ENCODE measurements at places on chromosomes 2 and 18. TPM values are rescaled to one million over a fixed set of nuclear protein-coding genes. Genes with fewer than 3 reads are reported as not detected.

Gene HOXD10
- total RNA-seq: not detected

Gene SCN2A
- total RNA-seq: 0.22 TPM

Gene TPRKB
- 24.3 TPM for total RNA-seq

Gene IL36G
- not detected for total RNA-seq

Gene FNDC4
- total RNA-seq: not detected

DNA sequence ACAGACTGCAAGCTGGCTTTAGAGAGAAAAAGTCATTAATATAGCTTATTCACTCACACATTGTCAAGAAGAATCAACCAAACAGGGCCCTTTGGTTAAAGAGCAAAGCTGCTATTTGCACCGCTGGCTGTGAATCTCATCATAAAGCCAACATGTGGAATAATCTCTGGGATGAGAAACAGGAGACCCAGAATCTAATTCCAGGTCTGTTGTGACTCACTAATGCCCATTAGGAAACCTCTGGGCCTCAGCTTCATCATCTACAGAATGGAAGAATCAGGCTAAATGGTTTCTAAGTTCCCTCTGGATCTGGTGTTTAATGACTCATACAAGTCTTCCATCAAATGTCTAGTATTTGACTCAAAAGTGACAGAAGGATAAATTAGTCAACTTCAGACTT, 591.7 kb upstream of the DDX18 start:
- H3K4me3 ChIP-seq: no peak overlapping the region
- no peak overlapping the region for H3K27ac ChIP-seq
- DNase-seq: no peak

- H3K27ac ChIP-seq: no peak overlapping the region
- H3K27me3 ChIP-seq: no peaks in the 10 kb centered on the region
- no peak overlapping the region for H3K4me3 ChIP-seq
- H3K4me1 ChIP-seq: no peaks in the 10 kb centered on the region
- DNase-seq: no peak
- no peaks in the 10 kb centered on the region for H3K36me3 ChIP-seq
Measured at GRCh38 chr2:159998243-159998642, 64.2 kb downstream of the PLA2R1 start.

- H3K27ac ChIP-seq: no peak overlapping the region
- no peaks in the 10 kb centered on the region for H3K4me1 ChIP-seq
- no peaks in the 10 kb centered on the region for H3K27me3 ChIP-seq
- H3K4me3 ChIP-seq: no peak overlapping the region
Measured at GRCh38 chr2:239058766-239059165, 210.9 kb downstream of the TWIST2 start.

- H3K27ac ChIP-seq: no peak overlapping the region
- no peak overlapping the region for H3K4me3 ChIP-seq
- no peaks in the 10 kb centered on the region for H3K4me1 ChIP-seq
- H3K27me3 ChIP-seq: no peaks in the 10 kb centered on the region
Measured at GRCh38 chr2:157699806-157700205, 71.1 kb upstream of the ACVR1C start.

- no peaks in the 10 kb centered on the region for H3K4me1 ChIP-seq
- no peaks in the 10 kb centered on the region for H3K36me3 ChIP-seq
- no peaks in the 10 kb centered on the region for H3K27me3 ChIP-seq
Measured at GRCh38 chr2:237227592-237228280, 142.0 kb downstream of the COPS8 start.

GRCh38 chr2:65577654-65578053, 145.3 kb upstream of the SPRED2 start:
- no peaks in the 10 kb centered on the region for H3K4me1 ChIP-seq
- DNase-seq: no peak
- H3K27ac ChIP-seq: no peak overlapping the region

DNA sequence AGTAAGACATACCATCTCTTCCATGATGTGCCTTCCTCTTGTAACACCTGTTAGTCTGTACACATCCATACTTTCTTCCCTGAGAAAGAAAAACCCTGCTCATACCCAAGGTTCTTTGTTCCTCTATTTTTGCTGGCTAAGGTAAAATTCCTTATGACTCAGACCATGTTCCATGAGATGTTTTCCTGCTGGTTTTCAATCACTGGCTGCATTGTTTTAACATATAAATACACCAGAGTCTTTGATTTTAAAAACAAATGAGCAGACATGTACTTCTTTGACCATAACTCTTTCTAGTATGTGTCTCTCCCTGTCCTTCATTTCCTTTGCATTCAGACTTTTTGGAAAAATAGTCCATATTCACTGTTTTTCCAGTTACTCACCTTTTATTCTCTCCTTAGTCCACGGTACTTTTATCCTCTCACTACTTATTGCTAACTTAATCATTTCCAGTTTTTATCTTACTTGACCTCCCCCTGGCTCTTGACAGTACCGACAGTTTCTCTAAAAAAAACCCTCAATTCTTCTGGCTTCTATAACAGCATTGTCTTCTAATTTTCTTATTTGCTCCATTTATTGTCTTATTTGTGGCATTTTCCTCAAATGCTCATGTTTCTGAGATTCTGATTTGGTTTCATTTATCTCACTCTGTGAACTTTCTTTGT, 4.3 kb downstream of the VAPA start:
- H3K4me3 ChIP-seq: no peak overlapping the region
- no peaks in the 10 kb centered on the region for H3K36me3 ChIP-seq
- H3K4me1 ChIP-seq: peaks cover 49% of the 10 kb centered on the region
- no peaks in the 10 kb centered on the region for H3K27me3 ChIP-seq
- H3K27ac ChIP-seq: no peak overlapping the region
- no peak for DNase-seq

DNA sequence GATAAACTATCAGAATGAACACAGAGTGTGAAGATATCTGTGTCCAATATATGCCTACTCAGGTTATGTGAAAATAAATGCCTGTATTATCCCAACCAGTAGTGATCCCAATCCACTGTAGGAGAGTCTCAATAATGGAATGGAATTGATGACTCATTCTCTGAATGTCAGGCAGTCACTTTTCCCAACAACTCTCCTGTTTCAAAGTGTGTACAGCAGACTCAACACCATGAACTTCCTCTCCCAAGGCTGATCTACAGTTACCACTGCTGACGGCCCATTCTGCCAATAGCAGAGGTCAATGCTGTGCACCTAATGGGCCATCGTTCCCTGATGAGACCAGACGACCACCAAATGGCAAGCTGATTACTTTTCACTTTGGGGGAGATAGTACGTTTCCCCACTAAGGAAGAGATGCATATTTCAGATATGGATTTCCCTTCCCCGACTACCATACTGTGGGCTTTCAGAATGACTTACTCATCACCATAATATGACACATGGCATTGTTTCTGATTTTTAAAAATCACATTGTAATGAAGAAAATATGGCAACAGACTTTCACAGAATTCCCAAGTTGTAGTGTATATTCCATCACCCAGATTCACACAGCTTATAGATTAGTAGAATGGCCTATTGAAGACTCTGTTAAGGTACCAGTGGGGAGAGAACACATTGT, 601.7 kb upstream of the VRK2 start:
- no peak overlapping the region for H3K27ac ChIP-seq
- H3K4me3 ChIP-seq: no peak overlapping the region
- H3K4me1 ChIP-seq: no peaks in the 10 kb centered on the region
- H3K27me3 ChIP-seq: no peaks in the 10 kb centered on the region

- peaks cover 5% of the 10 kb centered on the region for H3K36me3 ChIP-seq
- no peaks in the 10 kb centered on the region for H3K27me3 ChIP-seq
- no peak for DNase-seq
- H3K27ac ChIP-seq: no peak overlapping the region
- peaks cover 15% of the 10 kb centered on the region for H3K4me1 ChIP-seq
Measured at GRCh38 chr2:3248754-3249475, 128.7 kb downstream of the EIPR1 start.

DNA sequence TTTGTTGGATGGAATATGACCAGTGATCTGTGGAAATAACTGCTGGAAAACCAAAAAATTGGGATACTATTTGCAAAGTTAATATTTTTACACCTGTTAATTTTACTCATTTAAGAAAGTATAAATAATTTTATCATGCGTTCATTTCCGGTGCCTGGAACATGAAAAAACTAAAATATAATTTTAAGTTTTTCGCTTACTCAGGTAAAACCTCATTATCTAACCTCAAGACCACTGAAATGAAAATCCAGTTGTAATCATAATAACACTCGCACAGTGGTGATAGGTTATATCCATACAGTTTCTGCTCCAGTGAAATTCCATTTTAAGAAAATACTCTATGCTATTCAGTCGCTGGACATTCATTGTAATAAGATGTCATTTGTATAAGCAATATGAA, 517.9 kb downstream of the DPP10 start:
- no peaks in the 10 kb centered on the region for H3K36me3 ChIP-seq
- H3K27ac ChIP-seq: no peak overlapping the region
- no peaks in the 10 kb centered on the region for H3K4me1 ChIP-seq
- no peaks in the 10 kb centered on the region for H3K27me3 ChIP-seq

All from B cell (primary cell).